GM12892 (cell line): ENCODE measurements at places on chromosomes 7 and 10.

DNA sequence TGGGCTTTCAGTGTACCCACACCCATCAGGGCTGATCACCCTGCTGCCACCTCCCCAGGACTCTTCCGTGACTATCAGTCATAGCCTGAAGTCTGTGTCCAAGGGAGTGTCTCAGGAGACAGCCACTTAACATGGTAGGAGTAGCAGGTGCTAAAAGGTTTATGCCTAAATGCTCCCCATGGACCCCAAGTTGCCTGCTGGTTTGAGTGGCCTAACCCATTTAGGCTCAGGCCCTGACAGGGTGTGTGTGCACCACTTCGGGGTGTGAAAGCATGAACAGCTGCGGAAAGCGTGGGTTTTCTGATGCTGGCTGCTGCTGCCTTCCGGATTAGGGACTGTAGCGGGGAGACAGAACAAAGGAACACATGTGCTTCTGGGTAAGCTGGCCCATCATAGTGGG lies 93.2 kb upstream of the SAMD8 start:
- no peak for DNase-seq

- DNase-seq = no peak
These were observed 182.2 kb downstream of the ADK start for GRCh38 chr10:74333174-74333573.

- DNase-seq = no peak
These were observed 143.4 kb downstream of the TNS3 start for GRCh38 chr7:47438411-47439029.

DNA sequence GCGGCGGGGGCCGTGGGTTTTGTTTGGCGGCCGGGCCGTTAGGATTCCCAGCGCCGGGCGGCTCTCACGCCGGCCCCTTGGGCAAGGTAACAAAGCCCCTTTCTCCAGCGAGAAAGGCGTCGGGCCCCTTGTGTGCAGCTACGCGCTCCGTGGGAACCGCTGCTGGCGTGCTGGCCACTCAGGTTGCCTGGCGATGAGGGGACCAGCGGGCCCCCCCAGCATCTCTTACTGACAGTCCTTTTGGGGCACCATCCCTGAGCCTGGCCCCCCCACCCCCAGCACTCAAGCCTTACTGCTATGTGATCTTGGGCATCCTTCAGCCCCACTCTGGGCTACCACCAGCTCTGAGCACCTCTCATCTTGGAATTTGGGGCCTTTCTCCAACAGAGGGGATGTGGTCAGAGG lies 1.8 kb downstream of the LFNG start:
- no peak for DNase-seq
